ENCODE measurements at places on chromosomes 4 and X. TPM values are rescaled to one million over a fixed set of nuclear protein-coding genes. Genes with fewer than 3 reads are reported as not detected.

DNA sequence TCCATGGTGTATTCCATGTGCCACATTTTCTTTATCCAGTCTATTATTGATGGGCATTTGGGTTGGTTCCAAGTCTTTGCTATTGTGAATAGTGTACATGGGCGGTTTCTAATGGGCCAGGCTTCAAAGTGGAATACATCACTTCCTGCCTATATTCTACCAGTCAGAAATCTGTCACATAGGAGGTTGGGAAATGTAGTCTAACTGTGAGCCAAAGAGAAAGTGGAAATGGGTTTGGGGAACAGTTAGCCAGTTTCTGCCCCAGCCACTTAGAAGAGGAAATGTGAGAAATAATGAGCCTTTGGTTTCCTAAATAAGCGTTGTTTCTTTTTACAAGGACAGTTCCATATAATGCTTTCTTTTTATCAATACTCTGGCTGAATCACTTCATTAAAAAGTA is 85.1 kb upstream of the AP1S2 start:
- DNase-seq: no peak

Gene PROM1
- 28.9 TPM for total RNA-seq

DNA sequence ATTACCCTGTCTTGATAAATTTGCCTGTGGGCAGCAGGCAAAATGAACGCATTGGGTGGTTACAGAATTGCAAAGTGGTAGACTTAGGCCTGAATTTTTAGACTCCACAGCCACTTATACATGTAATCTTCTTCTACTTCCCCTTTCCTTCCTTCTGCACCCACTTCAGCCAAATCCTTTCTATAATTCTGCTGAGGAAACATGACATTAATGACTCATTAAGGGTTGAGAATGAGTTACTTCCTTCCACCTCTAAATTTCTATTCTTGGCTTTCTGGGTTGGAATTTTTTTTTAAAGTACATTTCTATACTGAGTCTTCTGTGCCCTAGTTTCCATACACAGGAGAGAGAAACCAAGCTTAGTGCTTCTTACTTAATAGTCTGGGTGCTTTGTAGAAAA is 10.1 kb downstream of the PAPSS1 start:
- DNase-seq: no peak

Gene EREG
- 0.66 TPM for total RNA-seq

- DNase-seq: no peak
Observed at GRCh38 chr4:47065051-47065481, 33.7 kb downstream of the GABRB1 start.

Data from aorta (tissue), 5 donors.